ENCODE measurements at places on chromosomes 12 and 14.
A peak's percentile ranks its signal among the peaks of the same experiment; 100 is the strongest.

DNA sequence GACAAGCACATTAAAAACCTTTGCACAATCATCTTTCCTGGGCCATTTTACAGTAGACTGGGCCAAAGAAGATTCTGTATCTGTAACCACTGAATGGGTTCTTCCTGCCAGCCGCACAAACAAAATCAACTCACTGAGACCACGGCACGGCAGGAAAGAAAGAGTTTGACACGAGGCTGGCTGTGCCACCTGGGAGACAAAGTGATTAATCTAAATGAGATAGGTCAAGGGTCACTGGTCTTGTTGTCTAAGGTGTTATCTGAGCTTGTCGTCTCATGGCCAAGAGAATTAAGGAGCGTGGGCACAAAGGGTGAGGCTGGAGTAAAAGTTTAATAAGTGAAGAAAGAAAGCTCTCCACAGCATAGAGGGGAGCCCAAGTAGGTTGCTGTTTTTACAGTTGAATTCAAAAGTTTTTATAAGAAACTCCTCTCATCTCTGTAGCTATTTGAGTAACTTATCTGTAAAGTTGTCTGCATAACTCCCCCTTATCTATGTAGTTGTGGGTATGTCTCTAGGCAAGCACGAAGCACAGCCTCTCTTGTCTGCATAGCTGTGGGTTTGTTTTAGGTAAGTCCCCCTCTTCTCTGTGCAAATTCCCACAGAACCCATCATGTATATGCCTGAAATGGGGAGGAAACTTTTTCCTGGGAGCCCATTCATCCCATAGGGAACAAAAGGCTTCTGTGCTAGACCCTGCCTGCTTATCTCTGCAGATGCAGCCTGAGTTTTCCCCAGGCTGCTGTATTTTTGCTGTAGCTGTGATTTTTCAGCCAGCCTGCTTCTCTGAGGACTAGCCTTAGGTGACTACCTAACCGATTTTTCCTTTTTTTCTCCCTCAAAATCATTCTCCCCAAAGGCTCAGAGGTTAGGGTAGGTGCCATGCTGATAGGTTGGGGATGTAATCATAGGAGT, 1314.6 kb upstream of the TMEM132C start:
- no peaks in the 10 kb centered on the region for H3K36me3 ChIP-seq
- no peak overlapping the region for H3K4me3 ChIP-seq
- no peak overlapping the region for H3K27ac ChIP-seq
- peaks cover 7% of the 10 kb centered on the region for H3K4me1 ChIP-seq
- H3K27me3 ChIP-seq: no peaks in the 10 kb centered on the region

DNA sequence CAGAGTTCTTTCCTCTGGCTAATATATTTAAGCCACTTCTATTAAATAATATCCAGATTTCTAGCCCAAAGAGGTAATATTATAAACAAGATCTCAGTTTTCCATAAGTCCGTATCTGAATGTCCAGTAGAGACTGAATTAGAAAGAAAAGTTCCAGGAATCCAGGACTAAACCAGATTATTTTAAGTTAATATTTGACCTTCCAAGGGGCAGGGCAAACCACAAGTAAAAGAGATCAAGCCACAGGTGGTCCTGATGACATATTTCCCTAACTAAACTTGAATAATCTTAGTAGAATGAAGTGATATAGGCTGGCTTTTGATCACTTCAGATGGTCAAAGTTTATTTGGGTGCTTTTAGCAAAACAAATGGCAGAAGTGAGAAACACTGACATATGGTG, 43.3 kb upstream of the E2F7 start:
- H3K36me3 ChIP-seq: no peaks in the 10 kb centered on the region
- no peaks in the 10 kb centered on the region for H3K4me1 ChIP-seq
- H3K27ac ChIP-seq: no peak overlapping the region
- H3K4me3 ChIP-seq: no peak overlapping the region
- no peak for DNase-seq
- H3K27me3 ChIP-seq: no peaks in the 10 kb centered on the region

GRCh38 chr14:41137741-41138140, 468.9 kb upstream of the LRFN5 start:
- H3K36me3 ChIP-seq: no peaks in the 10 kb centered on the region
- no peak overlapping the region for H3K27ac ChIP-seq
- DNase-seq: no peak
- H3K4me3 ChIP-seq: no peak overlapping the region
- H3K27me3 ChIP-seq: no peaks in the 10 kb centered on the region

- no peak overlapping the region for H3K27ac ChIP-seq
- no peak for DNase-seq
- no peaks in the 10 kb centered on the region for H3K4me1 ChIP-seq
- no peaks in the 10 kb centered on the region for H3K27me3 ChIP-seq
- H3K4me3 ChIP-seq: no peak overlapping the region
These were observed 365.0 kb downstream of the CCER1 start for GRCh38 chr12:90589956-90590355.

DNA sequence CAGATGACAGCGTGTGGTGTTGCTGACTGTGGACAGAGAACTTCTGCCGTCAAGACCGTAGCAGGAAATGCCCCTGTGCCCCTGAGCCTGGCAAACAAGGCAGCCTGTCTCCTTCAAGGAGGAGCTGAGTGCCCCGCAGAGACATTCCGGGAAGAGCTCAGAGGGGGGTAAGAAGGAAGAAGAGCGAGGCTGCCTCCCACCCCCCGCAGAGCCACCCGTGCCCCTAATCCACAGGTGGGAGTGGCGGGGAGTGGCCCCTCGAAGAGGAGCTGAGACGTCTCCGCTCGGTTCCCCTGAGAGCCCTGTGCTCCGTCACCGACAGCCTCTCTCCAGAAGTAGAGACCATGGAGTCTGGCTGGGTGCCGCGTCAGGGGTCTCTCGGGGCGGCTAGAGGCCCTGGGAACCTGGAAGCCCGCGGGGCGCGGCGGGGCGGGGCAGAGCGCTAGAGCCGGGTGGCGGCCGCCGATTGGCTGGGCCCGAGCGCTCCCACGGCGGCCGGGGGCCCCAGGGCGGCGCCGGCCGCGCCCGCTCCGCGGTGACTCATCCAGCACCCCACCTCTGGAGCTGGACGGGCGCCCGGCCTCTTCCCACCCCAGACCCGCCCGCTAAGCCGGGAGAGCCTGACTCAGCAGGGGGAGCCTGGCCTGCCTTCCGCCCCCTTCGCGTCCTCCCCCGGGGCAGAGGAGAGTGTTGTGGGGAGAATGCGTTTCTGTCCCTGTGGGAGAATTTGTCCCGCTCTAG, 25.2 kb upstream of the KRT78 start:
- H3K4me1 ChIP-seq: peaks cover 34% of the 10 kb centered on the region
- H3K27ac ChIP-seq: peak overlapping the region; percentile 97
- no peaks in the 10 kb centered on the region for H3K36me3 ChIP-seq

DNA sequence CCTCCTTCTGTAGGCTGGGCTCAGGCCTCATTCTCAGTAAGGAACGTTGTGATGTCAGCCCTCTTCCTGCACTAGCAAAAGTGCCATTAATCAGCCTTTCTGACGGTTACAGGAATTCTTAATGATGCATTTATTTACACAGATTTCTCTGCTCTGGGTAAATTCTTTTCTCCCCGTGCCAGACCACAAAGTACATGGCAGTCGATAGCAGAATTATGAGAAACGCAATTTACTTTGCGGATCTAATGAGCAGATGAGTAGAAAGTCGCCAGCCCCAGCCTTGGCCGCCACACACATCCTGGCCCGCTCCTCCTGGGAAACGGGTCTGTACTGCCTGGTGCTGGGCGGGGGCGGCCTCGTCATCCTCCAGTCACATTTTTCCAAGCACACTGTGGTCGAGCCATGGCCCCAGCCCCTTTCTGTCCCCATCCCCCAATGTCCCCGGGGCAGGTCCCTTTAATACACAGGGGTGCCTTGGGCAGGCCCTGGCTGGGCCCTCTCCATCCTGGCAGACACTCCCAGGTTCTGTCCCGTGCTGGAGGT, 25.9 kb downstream of the NOC4L start:
- H3K4me3 ChIP-seq: no peak overlapping the region
- no peaks in the 10 kb centered on the region for H3K36me3 ChIP-seq
- no peak for DNase-seq

Measured in type B pancreatic cell (in vitro differentiated cells).